BE2C (cell line): ENCODE measurements at places on chromosomes 7 and 10.

GRCh38 chr7:66415659-66416265 is 210.6 kb downstream of the TPST1 start:
- DNase-seq, result no peak

GRCh38 chr10:94307046-94307615 is 55.6 kb downstream of the NOC3L start:
- no peak for DNase-seq

- DNase-seq, result no peak
These were observed 626.6 kb upstream of the TPK1 start for GRCh38 chr7:145462463-145462862.

DNA sequence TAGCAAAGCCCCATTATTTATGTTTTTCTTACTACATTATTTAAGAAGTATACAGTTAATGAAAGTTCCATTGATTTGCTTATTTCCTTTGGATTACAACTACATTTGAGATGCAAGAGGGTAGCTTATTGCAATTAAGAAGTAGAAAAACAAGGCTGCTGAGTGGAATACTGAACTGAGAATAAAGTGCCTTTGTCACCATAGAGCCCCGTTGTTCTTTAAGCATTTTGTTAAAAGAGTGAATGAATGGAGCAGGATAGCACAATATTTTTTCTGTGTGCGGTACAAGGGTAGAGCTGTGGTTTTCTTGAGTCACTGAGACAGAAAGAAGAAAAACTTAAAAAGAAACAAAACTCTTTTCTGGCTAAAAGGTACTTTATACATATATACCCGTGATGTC is 45.6 kb downstream of the ZNF277 start:
- no peak for DNase-seq

DNA sequence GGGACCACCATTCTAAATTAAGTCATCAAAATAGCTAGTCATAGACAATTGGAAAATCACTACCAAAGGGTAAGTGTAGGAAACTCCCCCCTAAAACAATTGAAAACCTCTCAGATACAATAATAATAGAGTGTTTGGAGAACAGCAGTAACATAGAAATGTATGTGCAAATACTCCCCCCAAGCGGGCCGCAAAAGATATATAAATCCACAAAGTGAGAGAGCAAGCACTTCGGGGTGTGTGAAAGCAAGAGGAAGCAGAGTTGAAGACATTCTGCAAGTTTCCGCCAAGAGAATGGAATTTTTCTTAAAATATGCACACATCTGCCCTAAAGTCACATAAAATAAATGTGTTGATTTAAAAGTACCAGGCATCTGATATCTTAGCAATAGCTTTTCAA is 33.3 kb downstream of the CHCHD3 start:
- no peak for DNase-seq

GRCh38 chr7:69189406-69189805 is 408.9 kb upstream of the AUTS2 start:
- DNase-seq, result no peak

- no peak for DNase-seq
These were observed 908 bp downstream of the NOM1 start for GRCh38 chr7:156950381-156950858.

- DNase-seq, result peak; percentile 43
These were observed 48.2 kb upstream of the NFKB2 start for GRCh38 chr10:102347236-102347828.

GRCh38 chr7:140667476-140667875 is 5.3 kb upstream of the ADCK2 start:
- no peak for DNase-seq

DNA sequence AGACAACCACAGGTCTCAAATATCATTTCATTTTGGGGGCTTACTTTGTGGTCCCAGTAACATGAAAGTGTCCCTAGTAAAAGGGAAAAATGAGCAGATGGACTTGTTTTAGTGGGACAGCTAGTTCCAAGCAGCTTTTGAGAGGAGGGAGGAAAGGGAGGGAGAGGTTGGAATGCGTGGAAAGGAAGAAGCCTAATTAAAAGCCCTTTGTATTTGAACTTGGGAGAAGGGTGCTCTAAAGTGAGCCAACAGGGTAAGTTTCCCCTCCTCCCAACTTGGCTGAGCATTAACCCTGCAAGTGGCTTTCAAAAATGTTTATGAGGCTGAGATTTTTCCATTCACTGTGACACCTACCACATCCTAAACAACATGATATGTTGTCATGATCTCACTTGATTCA is 38.8 kb upstream of the LYZL1 start:
- no peak for DNase-seq

DNA sequence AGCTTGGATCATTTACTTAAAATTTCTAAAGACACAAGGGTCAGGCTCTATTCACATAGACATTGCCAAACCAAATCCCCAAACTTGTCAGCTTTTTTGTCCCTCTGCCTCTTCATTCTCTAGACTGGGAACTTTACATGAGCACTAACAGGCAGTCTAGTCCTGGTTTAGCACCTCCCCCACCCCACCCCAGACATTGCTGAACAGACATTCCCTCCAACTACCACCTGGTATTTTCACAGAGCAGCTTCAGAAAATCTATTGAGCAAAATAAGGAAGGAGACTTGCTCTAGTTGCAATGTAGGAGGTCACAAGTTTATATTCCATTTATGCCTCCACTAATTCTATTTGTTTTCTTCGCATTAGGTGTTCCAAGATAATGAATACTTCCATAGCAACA is 56.8 kb upstream of the AASS start:
- no peak for DNase-seq

- DNase-seq, result no peak
These were observed 83.3 kb upstream of the GSDME start for GRCh38 chr7:24840563-24840962.

- DNase-seq, result no peak
These were observed 85.6 kb upstream of the MTPN start for GRCh38 chr7:136062625-136063325.

GRCh38 chr10:31867646-31868045 is 61.0 kb downstream of the ARHGAP12 start:
- DNase-seq, result no peak

DNA sequence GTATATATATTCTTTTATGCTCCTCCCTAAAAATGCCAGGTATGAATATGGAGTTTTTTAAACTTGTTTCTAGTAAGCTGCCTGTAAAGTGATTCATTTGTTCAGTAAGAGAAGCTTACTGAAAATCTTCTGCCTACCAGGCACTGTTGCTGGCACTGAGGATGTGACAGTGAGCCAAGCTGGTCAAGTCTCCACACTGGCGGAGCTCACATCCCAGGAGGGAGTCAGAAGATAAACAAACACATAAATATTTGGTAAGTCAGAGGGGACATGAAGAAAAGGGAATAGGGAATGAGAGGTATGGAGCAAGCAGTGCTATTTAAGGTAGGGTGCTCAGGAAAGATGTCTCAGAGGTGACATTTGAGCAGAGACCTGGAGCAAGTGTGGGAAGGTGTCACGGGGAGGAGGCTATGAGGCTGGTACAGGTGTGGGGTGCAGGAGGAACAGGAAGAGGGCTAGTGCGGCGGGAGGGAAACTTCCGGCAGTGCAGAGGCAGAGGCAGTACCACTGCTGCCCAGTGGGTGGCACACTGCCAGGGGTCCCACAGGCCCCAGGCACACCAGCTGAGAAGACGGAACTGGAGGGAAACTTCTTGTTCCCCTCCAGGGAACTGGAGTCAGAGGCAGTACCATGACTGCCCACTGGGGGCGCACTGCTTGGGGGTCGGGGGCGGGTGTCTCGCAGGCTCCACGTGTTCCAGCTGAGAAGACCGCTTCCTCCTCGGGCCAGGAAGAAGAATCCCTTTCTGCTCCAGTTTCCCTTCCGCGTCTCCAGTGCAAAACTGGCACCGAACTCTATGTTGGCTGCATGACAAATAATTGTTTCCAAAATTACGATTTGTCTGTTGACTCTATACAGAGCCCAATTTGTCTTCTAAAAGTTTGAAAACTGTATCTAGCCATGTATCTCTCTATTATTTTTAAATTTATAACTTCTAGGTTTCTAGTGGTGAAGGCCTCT is 161.0 kb downstream of the TEX36 start:
- peak; percentile 70 for DNase-seq

DNA sequence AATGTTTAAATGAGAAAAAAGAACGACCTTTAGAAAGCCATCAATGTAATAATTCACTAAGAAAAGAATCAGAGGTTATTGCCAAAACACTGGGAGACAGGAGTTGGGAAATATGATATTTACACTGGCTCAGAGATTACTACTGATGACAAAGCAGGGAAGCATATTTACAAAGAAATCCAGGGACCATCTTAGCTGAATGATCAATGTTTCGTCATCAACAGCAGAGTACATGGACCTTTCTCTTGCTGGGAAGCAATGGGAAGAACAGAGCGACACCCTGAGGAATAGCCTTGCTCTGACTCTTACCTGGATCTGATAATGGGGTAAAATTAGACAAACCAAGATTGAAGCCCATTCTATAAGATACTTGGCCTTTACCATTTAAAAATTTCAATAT is 1293.5 kb downstream of the XPNPEP1 start:
- no peak for DNase-seq

DNA sequence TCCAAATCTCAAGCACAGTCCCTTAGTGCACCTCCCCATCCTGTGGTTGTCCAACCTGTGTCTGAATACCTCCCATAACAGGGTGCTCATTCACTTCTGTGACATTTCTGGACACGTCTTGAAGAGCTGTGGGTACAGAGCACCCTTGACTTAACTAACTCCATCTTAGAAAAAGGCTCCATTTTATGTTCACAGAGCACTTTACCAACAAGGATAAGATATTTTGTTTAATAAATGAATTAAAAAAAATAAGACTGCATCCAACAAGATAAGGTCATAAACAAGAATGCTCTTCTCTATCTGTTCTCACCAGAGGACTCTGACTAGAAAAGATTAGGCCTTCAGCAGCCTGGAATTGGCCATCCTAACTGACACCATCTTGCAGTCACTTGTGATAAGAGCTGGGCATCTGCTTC is 335.2 kb upstream of the ZNF32 start:
- DNase-seq, result no peak

GRCh38 chr7:82625377-82625776 is 181.8 kb upstream of the CACNA2D1 start:
- DNase-seq, result no peak

- DNase-seq, result no peak
These were observed 96.6 kb upstream of the KDM7A start for GRCh38 chr7:140273417-140273816.

- DNase-seq, result no peak
These were observed 631 bp downstream of the SUPV3L1 start for GRCh38 chr10:69180525-69181204.

- DNase-seq, result no peak
These were observed 155.9 kb upstream of the SEMA3D start for GRCh38 chr7:85342781-85343180.

GRCh38 chr7:127791446-127792189 is 139.6 kb downstream of the SND1 start:
- no peak for DNase-seq

DNA sequence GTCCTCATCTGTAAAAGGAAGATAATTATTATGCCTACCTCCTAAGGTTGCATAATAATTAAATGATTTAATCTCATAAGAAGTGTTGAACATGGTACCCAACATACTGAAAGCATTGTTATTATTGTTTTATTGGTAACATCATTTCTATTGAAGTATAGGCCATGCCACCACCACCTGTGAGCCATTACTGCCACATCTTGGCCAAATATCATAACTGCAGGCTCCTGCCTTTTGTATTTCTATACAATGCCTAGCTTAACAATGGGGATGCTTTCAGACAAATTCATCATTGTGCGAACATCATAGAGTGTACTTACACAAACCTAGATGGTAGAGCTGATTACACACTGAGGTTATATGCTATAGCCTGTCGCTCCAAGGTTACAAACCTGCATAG is 61.1 kb upstream of the NPSR1 start:
- DNase-seq, result no peak

GRCh38 chr10:80191589-80192270 is 13.6 kb downstream of the ANXA11 start:
- no peak for DNase-seq

DNA sequence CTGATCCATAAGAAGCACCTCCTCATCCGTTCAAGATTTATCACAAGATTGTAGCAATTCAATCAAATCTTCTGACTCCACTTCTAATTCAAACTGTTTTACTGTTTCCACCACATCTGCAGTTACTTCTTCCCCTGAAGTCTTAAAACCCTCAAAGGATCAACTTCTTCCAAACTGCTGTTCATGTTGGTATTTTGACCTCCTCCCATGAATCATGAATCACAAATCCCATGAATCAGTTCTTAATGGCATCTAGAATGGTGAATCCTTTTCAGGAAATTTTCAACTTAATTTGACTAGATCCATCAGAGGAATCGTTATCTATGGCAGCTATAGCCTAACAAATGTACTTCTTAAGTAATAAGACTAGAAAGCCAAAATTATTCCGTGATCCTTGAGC is 122.3 kb downstream of the IMMP2L start:
- DNase-seq, result no peak

DNA sequence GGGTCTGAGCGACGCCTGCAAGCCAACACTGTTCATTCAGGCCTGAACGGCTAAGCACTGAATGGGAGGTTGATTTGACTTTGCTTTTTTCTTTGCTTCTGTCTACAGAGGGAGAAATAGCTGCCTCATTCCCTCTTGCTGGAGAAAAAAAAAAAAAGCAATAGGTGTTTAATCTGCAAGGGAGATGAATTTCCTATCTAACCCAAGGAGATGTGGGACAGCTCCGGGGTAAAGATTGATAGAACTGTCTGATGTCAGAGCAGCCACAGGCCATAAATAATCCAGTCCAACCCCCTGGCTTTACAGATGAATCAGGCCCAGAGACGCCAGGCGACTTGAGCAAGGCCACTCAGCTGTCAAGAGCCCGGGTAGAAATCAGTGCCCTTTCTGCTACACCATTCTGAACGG is 168.0 kb downstream of the ARHGAP12 start:
- DNase-seq, result no peak

GRCh38 chr10:22573820-22574569 is 140.4 kb downstream of the PIP4K2A start:
- DNase-seq, result peak; percentile 12

- DNase-seq, result peak; percentile 7
These were observed 1.6 kb upstream of the GSTO1 start for GRCh38 chr10:104253106-104253505.

GRCh38 chr10:100664316-100665149 is 80.8 kb upstream of the PAX2 start:
- no peak for DNase-seq

GRCh38 chr7:3892686-3893085 is 591.6 kb downstream of the SDK1 start:
- DNase-seq, result no peak

GRCh38 chr10:44761076-44761475 is 150.1 kb upstream of the TMEM72 start:
- DNase-seq, result no peak

- no peak for DNase-seq
These were observed 128.1 kb downstream of the ZNF438 start for GRCh38 chr10:30903397-30904138.
